ENCODE measurements at places on chromosomes 16 and 17. TPM values are rescaled to one million over a fixed set of nuclear protein-coding genes. Genes with fewer than 3 reads are reported as not detected.

The STAT5A gene
- 6.6 TPM for polyA plus RNA-seq

The DOC2B gene
- polyA plus RNA-seq, result 80.3 TPM

The SCN4A gene
- 1.0 TPM for polyA plus RNA-seq

The HIC1 gene
- polyA plus RNA-seq, result 32.6 TPM

The GNAO1 gene
- polyA plus RNA-seq, result 6.5 TPM

The MSLN gene
- 26.2 TPM for polyA plus RNA-seq

Data from left renal cortex interstitium (tissue), 4 donors.